ENCODE measurements at places on chromosomes 5 and 9.

DNA sequence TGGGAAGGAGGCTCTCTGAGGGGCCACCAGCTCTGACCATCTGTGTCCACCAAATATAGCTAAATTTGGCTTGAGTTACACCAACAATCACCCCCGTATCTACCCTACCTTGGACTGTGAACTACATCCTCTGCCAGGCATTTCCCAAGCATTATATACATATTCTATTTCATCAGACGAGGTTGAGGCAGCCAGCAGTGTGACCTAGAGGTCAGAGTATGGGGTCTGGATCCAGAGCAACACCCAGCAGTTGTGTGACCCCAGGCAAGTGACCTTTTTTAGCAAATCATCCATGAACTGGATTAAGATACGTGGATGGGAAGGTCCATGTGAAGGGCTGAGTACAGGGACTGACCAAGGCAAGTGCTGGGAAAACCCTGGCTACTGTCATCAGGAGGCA is 180.6 kb downstream of the HSPA4 start:
- DNase-seq, result no peak

DNA sequence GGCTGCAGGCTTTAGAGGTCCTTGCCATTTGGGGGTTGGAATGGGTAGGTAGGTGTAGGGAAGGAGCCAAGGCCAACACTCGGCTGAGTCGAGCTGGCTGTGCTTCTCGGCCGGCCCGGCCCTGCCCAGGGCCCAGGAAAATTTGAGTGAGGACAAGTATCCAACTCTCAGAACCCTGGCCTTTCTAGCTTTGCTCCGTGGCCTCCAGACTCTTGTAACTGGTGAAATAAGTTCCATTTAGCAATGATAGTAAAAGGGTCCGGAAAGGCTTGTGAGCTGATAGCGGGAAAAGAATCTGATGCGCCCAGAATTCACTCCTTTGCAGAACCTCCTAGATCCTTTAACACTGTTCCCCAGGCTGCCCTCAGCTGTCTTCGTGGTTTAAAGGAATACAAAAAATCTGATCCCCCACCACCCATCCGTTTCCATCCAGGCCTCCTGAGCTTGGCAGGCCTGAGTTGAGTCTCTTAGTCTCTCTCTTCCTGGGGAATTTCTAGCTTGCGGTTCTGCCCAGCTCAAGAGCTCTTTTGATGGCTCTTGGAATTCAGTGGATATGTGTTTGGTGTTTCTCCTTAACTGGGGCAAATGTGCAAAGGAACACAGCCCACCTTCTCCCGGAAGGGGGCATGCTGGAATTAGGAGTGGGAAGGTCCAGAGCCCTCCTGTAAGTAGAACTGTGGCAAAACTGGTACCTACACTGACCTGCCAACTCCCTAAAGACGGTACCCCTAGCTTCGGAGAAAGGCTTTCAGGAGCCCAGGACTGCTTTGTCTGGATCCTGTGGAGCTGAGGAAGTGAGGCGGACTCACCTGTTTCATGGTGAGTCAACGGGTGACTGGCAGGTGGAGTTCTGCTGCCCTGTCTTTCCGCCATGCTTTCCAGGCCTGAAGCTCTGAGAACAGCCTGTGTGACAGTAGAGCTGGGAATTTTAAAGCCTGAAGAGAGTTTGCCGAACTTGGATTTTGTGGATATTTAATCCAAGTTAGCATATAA is 1.7 kb downstream of the DMRT3 start:
- no peak for DNase-seq

DNA sequence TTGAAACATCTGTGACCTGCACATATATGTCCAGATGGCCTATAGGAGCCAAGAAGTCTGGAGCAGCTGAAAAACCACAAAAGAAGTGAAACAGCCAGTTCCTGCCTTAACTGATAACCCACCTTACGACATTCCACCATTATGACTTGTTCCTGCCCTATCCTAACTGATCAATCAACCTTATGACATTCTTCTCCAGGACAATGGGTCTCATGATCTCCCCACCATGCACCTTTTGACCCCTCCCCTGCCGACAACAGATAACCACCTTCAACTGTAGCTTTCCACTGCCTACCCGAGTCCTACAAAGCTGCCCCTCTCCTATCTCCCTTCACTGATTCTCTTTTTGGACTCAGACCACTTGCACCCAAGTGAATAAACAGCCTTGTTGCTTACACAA is 233.8 kb downstream of the CCDC171 start:
- DNase-seq, result no peak

- no peak for DNase-seq
These were observed 2.0 kb upstream of the F2RL2 start for GRCh38 chr5:76625087-76625815.

DNA sequence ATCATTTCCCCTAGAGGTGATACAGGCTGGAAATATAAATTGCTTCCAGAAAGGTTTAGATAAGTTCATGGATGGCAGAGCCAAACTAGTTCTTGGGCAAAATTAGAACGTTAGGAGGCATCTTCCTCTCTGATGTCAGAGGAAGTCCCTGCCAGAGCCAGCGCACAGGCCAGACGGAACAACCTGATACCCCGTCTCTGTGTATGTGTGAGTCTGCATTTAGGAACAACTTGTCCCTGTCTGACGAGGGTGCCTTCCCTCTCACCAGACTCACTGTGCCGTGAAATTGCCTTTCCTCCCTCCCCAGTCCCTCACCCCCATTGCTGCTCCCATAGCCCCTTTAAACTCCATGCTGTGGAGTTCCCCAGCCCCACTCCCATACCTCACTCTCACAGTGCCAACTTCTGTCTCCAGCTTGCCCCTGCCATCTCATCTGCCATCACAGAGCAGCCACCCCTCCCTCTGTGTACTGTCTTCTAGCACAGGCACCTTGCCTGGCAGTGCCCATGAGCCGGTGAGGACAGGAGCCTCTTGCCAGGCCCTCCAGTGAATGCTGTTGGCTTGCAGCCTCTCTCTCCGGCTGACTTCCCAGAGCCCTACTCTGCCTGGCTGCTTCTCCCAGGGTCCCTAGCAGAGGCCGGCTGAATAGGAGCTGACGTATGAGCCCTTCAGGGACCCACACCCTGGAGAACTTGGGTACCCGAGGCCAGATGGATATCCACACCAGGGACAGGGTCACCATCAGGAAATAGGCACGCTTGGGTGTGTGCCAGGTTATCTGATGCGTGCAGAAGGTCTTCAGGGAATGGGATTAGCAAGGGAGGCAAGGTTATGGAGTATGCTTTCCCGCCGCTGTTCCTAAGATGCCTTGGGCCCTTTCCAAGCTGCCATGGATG is 26.7 kb downstream of the UNC5A start:
- DNase-seq, result no peak

DNA sequence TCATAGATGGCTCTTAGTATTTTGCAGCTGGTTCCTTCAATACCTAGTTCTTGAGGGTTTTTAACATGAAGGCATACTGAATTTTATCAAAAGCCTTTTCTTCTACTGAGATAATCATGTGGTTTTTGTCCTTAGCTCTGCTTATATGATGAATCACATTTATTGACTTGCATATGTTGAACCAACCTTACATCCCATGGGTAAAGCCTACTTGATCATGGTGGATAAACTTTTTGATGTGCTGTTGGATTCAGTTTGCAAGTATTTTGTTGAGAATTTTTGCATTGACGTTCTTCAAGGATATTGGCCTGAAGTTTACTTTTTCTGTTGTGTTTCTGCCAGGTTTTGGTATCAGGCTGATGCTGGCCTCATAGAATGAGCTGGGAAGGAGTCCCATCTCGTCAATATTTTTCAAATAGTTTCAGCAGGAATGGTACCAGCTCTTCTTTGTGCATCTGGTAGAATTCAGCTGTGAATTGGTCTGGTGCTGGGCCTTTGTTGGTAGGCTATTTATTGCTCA is 49.7 kb downstream of the YIPF5 start:
- no peak for DNase-seq

Data from fibroblast of skin of abdomen (primary cell).